ENCODE measurements at places on chromosomes 1 and 21. TPM values are rescaled to one million over a fixed set of nuclear protein-coding genes. Genes with fewer than 3 reads are reported as not detected.

CLDN14 gene
- 4.1 TPM for total RNA-seq

DMBX1 gene
- total RNA-seq: not detected

KMO gene
- 0.27 TPM for total RNA-seq

EPHA2 gene
- total RNA-seq: 3.3 TPM

ADAMTS5 gene
- 13.0 TPM for total RNA-seq

PARS2 gene
- 6.4 TPM for total RNA-seq

CDK18 gene
- total RNA-seq: 3.1 TPM

ZNF124 gene
- total RNA-seq: 57.6 TPM

CRYBG2 gene
- total RNA-seq: 0.22 TPM

LCE1F gene
- total RNA-seq: not detected

LINGO4 gene
- total RNA-seq: 0.22 TPM

Measured in muscle of leg (tissue), 16 donors.